CD14-positive monocyte (primary cell): ENCODE measurements at places on chromosomes 5 and 9. TPM values are rescaled to one million over a fixed set of nuclear protein-coding genes. Genes with fewer than 3 reads are reported as not detected.

GRCh38 chr5:108216890-108217289 is 165.0 kb downstream of the FBXL17 start:
- no peak overlapping the region for H3K27ac ChIP-seq
- H3K36me3 ChIP-seq, result no peaks in the 10 kb centered on the region
- H3K4me1 ChIP-seq, result no peaks in the 10 kb centered on the region
- no peak for DNase-seq

- no peak overlapping the region for H3K27ac ChIP-seq
- no peaks in the 10 kb centered on the region for H3K4me1 ChIP-seq
- no peak for DNase-seq
- H3K27me3 ChIP-seq, result no peaks in the 10 kb centered on the region
These were observed 25.4 kb downstream of the ADAMTS16 start for GRCh38 chr5:5165541-5166002.

GRCh38 chr9:98135558-98135934 is 16.5 kb upstream of the TRIM14 start:
- no peak overlapping the region for H3K27ac ChIP-seq
- H3K27me3 ChIP-seq, result no peaks in the 10 kb centered on the region
- no peak overlapping the region for H3K4me3 ChIP-seq
- peaks cover 37% of the 10 kb centered on the region for H3K36me3 ChIP-seq

DNA sequence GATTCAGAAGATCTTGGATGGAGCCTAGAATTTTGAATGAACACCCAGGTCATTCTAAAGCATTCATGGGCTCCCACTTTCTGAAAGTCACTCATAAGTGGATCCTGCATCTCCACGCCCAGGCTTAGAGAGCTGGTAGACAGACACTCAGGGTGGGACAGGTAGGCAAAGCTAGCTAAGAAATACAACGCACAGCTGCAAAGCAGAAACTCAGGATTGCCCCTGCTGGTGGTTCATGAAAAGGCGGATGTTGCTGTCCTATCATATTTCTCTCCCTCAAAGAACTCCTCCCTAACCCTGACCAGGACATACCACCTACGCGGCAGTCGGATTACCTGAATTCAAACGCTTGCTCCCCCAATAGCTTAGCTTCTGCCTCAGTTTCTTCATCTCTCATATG is 226.5 kb downstream of the GLIS3 start:
- no peak for DNase-seq
- no peak overlapping the region for H3K27ac ChIP-seq
- H3K4me1 ChIP-seq, result no peaks in the 10 kb centered on the region
- H3K36me3 ChIP-seq, result no peaks in the 10 kb centered on the region

- H3K4me3 ChIP-seq, result no peak overlapping the region
- H3K27ac ChIP-seq, result no peak overlapping the region
- DNase-seq, result no peak
- H3K4me1 ChIP-seq, result peaks cover 8% of the 10 kb centered on the region
- no peaks in the 10 kb centered on the region for H3K36me3 ChIP-seq
These were observed 24.3 kb downstream of the CENPP start for GRCh38 chr9:92349771-92350739.

DNA sequence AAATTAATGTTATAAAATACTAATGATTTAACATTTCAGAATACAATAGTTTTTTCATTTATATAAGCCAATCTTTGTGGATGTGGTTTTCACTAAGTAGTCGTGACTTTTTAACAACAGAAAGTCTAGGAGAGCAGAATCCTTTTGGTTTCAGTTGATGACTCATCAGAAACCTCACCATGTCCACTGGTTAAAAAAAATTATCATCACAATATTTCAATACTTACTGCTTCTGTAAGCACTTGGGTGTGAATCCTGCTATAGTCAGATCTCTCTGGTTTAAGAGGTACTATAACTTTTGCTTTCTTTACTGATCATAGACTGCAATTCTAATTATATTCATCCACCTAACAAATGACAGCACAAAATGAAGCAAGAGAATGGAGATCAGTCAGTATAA is 77.2 kb downstream of the MRPS30 start:
- DNase-seq, result no peak
- H3K4me1 ChIP-seq, result no peaks in the 10 kb centered on the region

DNA sequence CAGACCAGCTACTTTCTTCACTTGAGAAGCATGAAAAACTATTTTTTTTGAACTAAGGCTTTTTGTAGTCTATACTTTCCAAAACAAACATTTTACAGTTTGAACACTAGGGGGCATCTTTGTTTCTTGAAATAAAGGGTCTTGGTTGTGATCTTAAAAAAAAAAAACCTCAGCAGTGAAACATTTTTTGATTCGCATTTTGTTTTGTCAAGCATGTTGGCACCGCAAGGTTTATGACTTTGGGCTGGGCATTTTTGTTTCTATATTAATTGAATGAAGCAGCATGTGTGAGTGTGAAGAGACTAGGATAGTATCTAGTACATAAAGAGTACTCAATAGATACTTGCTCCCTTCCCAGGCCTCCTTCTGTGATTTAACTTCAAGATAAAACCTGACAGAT is 31.6 kb upstream of the ACOT12 start:
- no peaks in the 10 kb centered on the region for H3K27me3 ChIP-seq
- no peaks in the 10 kb centered on the region for H3K36me3 ChIP-seq
- DNase-seq, result peak; percentile 19
- no peaks in the 10 kb centered on the region for H3K4me1 ChIP-seq
- no peak overlapping the region for H3K4me3 ChIP-seq

Gene GRXCR2
- polyA plus RNA-seq, result not detected in 2 replicates

GRCh38 chr5:91144491-91145332 is 238.4 kb downstream of the ARRDC3 start:
- no peaks in the 10 kb centered on the region for H3K36me3 ChIP-seq
- H3K4me3 ChIP-seq, result no peak overlapping the region
- H3K27me3 ChIP-seq, result no peaks in the 10 kb centered on the region
- peaks cover 54% of the 10 kb centered on the region for H3K4me1 ChIP-seq

- no peak for DNase-seq
- no peaks in the 10 kb centered on the region for H3K27me3 ChIP-seq
- no peak overlapping the region for H3K27ac ChIP-seq
- no peaks in the 10 kb centered on the region for H3K36me3 ChIP-seq
- no peak overlapping the region for H3K4me3 ChIP-seq
These were observed 3.5 kb downstream of the RALGDS start for GRCh38 chr9:133117271-133118178.

Gene LCN2
- polyA plus RNA-seq, result not detected

DNA sequence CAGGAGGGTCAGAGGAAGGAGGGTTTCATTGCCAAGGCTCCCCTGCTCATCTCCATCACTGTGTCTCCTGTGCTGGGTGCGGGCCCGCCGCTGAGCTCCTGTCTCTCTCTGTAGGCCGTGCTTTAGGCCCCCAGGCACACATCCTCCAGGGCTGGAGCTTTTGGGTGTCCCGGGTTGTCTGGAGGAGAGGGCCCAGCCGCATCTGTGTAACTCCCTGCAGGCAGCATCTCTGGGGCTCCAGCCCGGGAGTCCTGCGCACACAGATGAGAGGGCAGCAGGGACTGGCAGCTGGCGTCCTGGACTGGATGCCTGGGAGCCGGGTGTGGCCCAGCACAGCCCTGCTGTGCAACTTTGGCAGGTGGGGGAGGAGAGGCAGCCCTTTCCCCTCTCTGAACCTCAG is 40.2 kb downstream of the LRSAM1 start:
- H3K4me3 ChIP-seq, result no peak overlapping the region
- peaks cover 77% of the 10 kb centered on the region for H3K36me3 ChIP-seq
- DNase-seq, result no peak

Gene PCDHGB1
- polyA plus RNA-seq, result not detected

GRCh38 chr9:35285731-35286130 is 123.9 kb downstream of the UNC13B start:
- H3K36me3 ChIP-seq, result no peaks in the 10 kb centered on the region
- no peak for DNase-seq
- H3K27me3 ChIP-seq, result no peaks in the 10 kb centered on the region
- no peak overlapping the region for H3K27ac ChIP-seq
- no peaks in the 10 kb centered on the region for H3K4me1 ChIP-seq

DNA sequence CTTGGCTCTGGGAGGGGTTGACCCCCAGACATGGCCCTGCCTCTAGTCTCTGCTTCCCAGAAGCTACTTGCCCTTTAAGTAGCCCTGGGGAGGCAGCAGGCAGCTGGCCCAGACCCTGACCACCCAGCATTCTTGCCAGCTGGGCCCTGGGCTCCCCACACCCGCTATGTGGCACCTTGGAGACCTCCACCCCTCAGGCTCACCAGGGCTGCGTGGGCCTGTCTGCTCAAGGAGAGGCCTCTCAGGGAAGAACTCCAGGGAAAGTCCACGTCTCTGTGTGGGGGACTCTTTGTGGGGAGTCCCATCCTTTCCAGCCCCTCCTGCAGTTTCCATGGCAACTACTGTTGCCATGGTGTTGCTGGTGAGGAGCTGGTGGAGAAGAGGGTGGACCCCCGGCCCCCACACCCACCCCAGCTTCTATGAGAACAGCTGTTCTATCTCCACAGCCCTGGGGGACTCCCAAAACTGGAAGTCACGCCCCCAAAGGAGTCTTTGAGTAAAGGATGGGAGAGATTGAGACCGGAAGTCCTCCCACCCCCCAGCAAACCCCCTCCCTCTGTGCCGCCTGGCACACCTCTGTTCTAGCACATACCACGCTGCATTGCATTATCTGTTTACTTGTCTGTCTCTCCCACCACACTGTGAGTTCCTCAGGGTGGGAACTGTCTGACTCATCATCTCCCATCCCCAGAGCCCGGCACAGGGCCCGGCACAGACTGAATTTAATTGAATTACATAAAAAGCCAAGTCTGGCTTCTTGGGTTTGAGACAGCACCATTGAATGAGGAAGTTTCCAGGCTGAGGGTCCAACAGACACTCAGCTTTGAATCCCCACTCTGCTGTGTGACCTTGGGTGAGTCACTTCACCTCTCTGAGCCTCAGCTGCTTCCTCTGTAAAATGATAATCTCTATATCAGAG is 12.6 kb downstream of the DNM1 start:
- peak; percentile 5 for DNase-seq
- H3K4me3 ChIP-seq, result no peak overlapping the region
- no peaks in the 10 kb centered on the region for H3K27me3 ChIP-seq
- H3K27ac ChIP-seq, result no peak overlapping the region
- H3K36me3 ChIP-seq, result no peaks in the 10 kb centered on the region

DNA sequence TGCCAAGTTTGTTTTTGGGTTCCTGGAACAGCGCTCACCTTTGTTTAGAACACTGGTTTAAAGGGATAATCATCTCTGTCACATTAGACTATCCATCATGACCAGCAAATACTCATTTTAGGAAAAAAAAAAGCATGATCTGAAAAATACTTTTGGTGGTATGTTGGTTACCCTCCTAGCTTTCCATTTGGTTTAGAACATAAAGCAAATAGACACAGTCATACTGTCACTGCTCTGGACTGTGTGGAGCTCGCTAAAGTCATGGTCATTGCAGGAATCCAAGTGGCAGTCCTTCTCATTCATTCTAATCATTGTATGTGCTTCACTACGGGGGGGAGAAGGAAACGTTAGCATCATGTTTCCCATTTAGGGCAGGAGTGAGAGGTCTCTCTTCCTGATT is 83.5 kb downstream of the PIK3R1 start:
- no peak for DNase-seq
- peaks cover 81% of the 10 kb centered on the region for H3K36me3 ChIP-seq
- H3K4me1 ChIP-seq, result no peaks in the 10 kb centered on the region
- no peaks in the 10 kb centered on the region for H3K27me3 ChIP-seq
- H3K4me3 ChIP-seq, result no peak overlapping the region
- peak overlapping the region; percentile 2 for H3K27ac ChIP-seq

Gene VPS13A
- polyA plus RNA-seq, result 1.1 TPM

- no peak overlapping the region for H3K27ac ChIP-seq
- no peaks in the 10 kb centered on the region for H3K4me1 ChIP-seq
- no peaks in the 10 kb centered on the region for H3K36me3 ChIP-seq
These were observed 120.5 kb upstream of the NEK6 start for GRCh38 chr9:124137009-124137943.

DNA sequence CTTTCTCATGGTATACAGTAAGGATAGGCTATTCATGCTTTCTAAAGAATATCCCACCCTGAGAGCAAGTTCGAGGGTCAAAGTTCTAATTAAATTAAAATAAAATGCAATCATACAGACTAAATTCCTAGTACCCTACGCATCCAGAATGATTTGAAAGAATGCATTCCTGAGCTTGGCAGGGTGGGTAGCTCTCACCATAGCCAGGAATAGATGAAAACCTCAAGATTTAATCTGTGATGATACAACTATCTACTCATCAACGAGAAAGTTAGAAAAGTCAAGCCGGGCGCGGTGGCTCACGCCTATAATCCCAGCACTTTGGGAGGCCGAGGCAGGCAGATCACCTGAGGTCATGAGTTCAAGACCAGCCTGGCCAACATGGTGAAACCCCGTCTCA is 32.3 kb downstream of the SERINC5 start:
- no peak for DNase-seq
- peaks cover 7% of the 10 kb centered on the region for H3K36me3 ChIP-seq
- H3K4me1 ChIP-seq, result no peaks in the 10 kb centered on the region
- H3K27me3 ChIP-seq, result no peaks in the 10 kb centered on the region
- no peak overlapping the region for H3K4me3 ChIP-seq

DNA sequence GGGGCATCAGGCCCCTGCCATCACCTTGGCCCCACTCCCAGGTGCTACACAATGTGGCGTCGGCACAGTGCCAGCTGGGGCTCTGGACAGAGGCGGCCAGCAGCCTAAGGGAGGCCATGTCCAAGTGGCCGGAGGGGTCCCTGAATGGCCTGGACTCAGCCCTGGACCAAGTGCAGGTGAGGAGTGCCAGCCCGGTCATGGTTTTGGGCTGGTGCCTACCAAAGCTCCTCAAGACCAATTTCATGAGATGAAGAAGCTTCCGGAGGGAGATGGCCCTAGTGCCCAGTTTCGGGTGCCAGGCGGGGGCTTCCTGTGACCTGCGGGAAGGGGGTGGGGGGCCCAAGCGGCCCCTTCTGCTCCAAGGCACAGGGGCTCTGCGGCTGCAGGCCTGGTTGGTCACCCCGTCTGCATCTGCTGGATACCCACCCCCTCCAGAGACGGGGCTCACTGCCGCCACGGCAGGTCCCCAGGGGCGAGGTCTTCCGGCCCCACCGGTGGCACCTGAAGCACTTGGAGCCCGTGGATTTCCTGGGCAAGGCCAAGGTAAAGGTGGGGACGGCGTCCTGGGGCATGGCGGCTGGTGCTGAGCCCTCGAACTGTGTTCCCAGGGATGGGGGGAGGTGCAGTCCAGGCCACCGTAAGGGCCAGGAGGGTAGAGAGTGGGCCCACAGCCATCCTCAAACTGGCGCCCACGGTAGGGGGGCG is 5.8 kb downstream of the NOXA1 start:
- H3K27ac ChIP-seq, result no peak overlapping the region
- peaks cover 11% of the 10 kb centered on the region for H3K4me1 ChIP-seq
- no peaks in the 10 kb centered on the region for H3K36me3 ChIP-seq
- no peaks in the 10 kb centered on the region for H3K27me3 ChIP-seq

DNA sequence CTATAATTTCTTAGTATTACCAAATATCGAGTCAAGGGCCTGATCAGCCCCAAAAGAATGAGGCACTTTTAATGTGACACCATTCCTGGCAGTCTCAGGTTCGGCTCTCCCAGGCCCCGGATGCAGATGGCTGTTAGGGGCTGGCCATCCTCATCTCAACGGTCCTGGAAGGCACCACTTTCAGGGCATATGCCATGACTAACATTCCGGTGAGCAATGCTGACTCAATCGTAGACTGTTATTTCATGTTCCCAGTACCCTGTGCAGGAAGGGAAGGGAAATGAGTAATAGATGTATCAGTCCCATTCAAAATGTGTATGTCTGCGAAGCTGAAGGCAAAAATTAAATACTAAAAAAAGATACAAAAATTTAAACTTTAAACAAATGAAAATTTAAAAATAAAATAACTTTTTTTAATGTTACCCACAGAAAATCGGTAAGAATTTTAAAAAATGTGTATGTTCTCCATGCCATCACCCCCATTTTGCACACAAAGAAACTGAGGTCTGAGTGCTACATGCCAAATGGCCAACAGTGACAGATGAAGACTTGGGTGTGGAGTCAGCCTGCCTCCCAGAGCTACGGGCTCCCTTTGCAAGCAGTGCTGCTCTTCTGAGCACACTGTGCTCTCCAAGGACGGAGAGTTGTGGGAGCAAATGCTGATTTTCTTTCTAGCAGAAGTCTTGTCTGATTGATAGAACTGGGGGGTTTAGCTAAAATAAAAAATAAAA is 79.0 kb downstream of the GLDC start:
- peak; percentile 82 for DNase-seq
- no peaks in the 10 kb centered on the region for H3K36me3 ChIP-seq
- no peak overlapping the region for H3K4me3 ChIP-seq
